ENCODE measurements at places on chromosomes 2 and 18.

GRCh38 chr18:75544051-75544481 lies 116.6 kb upstream of the SMIM21 start:
- no peak for DNase-seq

- DNase-seq, result no peak
Measured at GRCh38 chr18:53817976-53818950, 406.2 kb downstream of the MBD2 start.

DNA sequence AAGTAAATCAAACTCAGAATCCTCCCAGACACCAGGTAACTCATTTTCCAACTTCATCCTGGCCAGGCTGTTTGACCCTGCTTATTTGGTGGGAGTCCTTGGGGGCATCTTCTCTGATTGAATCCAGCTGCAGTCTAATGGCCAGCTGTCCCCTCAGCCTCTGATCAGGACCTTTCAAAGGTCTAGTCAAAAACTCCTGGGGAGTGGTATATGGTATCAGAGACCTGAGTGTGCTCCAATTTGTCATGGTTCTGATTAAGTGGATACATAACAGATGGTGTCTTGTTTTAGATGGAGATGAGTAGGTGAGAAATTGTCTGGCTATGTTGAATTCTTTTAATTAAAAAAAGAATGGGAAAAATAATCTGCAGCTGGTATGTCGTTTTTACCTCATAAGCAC lies 842.6 kb upstream of the ACVR2A start:
- no peak for DNase-seq

DNA sequence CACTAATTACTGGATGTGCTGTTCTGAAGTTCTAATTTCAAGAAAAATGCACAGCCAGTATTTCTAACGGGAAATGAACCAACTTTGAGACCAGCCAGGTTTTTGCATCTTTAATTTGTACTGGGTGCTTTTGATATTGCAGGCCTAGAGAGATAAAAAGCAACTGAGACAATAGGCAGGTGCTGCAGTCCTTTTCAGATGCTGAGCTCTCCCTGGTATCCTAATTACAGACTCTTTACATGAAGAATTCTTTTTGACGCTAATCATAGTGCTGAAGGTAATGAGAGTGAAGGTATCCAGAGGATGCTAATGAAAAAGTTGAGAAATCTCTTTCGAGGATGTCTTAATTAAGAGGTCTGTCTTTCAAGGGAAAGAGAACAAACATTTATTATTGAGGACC lies 85.1 kb downstream of the SERPINB8 start:
- no peak for DNase-seq

- no peak for DNase-seq
Measured at GRCh38 chr2:56444339-56444738, 260.5 kb downstream of the CCDC85A start.
